ENCODE measurements at places on chromosomes 4 and X. TPM values are rescaled to one million over a fixed set of nuclear protein-coding genes. Genes with fewer than 3 reads are reported as not detected.

GRCh38 chr4:13516315-13516860 is 27.9 kb downstream of the NKX3-2 start:
- no peak for DNase-seq
- no peak overlapping the region for H3K4me3 ChIP-seq
- no peaks in the 10 kb centered on the region for H3K4me1 ChIP-seq
- H3K27me3 ChIP-seq, result peaks cover 59% of the 10 kb centered on the region
- no peaks in the 10 kb centered on the region for H3K36me3 ChIP-seq

GRCh38 chr4:48683784-48684666 is 96.1 kb downstream of the FRYL start:
- DNase-seq, result peak; percentile 31
- no peaks in the 10 kb centered on the region for H3K27me3 ChIP-seq
- no peaks in the 10 kb centered on the region for H3K36me3 ChIP-seq
- peaks cover 9% of the 10 kb centered on the region for H3K4me1 ChIP-seq
- no peak overlapping the region for H3K27ac ChIP-seq

DNA sequence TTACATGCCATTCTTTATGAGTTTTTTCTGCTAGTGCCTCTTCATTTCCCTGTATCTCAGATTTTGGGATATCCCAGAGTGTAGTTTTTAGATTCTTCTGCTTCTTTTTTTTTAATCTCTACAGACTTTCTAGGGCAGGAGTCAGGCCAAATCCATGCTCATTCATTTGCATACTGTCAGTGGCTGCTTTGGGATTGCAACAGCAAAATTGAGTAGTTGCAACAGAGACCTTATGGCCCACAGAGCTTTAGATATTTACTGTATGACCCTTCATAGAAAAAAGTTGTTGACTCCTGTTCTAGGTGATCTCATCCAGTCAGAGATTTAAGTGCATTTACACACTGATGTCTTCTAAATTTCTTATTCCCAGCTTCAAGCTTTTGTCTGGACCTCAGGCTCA is 35.3 kb downstream of the ARFIP1 start:
- no peak overlapping the region for H3K27ac ChIP-seq
- no peak overlapping the region for H3K4me3 ChIP-seq
- H3K36me3 ChIP-seq, result no peaks in the 10 kb centered on the region
- peaks cover 4% of the 10 kb centered on the region for H3K4me1 ChIP-seq
- no peak for DNase-seq
- no peaks in the 10 kb centered on the region for H3K27me3 ChIP-seq

DNA sequence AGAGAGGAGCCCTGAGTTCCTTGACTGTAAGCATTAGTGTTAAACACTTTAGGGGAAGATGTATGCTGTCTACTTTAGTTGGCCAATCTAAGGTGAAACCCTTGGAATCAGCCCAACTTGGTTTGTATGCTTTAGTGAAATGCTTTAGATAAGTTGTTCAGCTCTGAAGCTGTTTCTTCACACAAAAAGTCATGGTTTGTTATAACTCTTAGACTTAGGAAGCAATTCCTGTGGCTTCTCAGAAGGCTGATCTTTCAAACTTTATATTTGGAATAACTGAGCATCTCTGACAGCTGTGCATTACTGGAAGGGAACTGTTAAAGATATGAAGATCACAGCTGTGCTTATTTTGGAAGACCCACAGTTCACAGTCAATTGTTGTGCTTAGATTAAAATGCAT is 714.1 kb downstream of the FAT4 start:
- H3K27ac ChIP-seq, result no peak overlapping the region
- H3K27me3 ChIP-seq, result no peaks in the 10 kb centered on the region
- H3K4me3 ChIP-seq, result no peak overlapping the region
- DNase-seq, result no peak
- H3K4me1 ChIP-seq, result no peaks in the 10 kb centered on the region

GRCh38 chrX:116292183-116292582 is 121.6 kb downstream of the AGTR2 start:
- H3K27me3 ChIP-seq, result no peaks in the 10 kb centered on the region
- H3K4me3 ChIP-seq, result no peak overlapping the region
- H3K36me3 ChIP-seq, result no peaks in the 10 kb centered on the region
- no peak for DNase-seq
- H3K4me1 ChIP-seq, result no peaks in the 10 kb centered on the region

- no peaks in the 10 kb centered on the region for H3K4me1 ChIP-seq
- H3K4me3 ChIP-seq, result no peak overlapping the region
These were observed 107.3 kb upstream of the PRDX4 start for GRCh38 chrX:23559975-23560374.

GRCh38 chrX:134161162-134161561 is 75.8 kb upstream of the CCDC160 start:
- no peak overlapping the region for H3K27ac ChIP-seq
- no peaks in the 10 kb centered on the region for H3K4me1 ChIP-seq
- no peak overlapping the region for H3K4me3 ChIP-seq
- no peaks in the 10 kb centered on the region for H3K27me3 ChIP-seq

GRCh38 chr4:55258152-55258865 is 87.7 kb upstream of the SRD5A3 start:
- no peak overlapping the region for H3K4me3 ChIP-seq
- peak overlapping the region; percentile 1 for H3K27ac ChIP-seq
- H3K4me1 ChIP-seq, result peaks cover 13% of the 10 kb centered on the region
- H3K36me3 ChIP-seq, result no peaks in the 10 kb centered on the region
- no peaks in the 10 kb centered on the region for H3K27me3 ChIP-seq

- peak; percentile 66 for DNase-seq
- peak within 1 kb of the TSS; percentile 76 for H3K4me3 ChIP-seq
- peaks cover 2% of the 10 kb centered on the region for H3K27me3 ChIP-seq
- peaks cover 13% of the 10 kb centered on the region for H3K4me1 ChIP-seq
- no peaks in the 10 kb centered on the region for H3K36me3 ChIP-seq
- no peak within 1 kb of the TSS for H3K27ac ChIP-seq
These were observed at the start of gene CCSER1 for GRCh38 chr4:90127223-90127705. Gene CCSER1, plus strand, starts transcription at chr4:90127394.

- H3K4me3 ChIP-seq, result no peak overlapping the region
- DNase-seq, result peak; percentile 1
- H3K36me3 ChIP-seq, result no peaks in the 10 kb centered on the region
- H3K4me1 ChIP-seq, result no peaks in the 10 kb centered on the region
These were observed 369.7 kb upstream of the DIAPH2 start for GRCh38 chrX:96314985-96315384.

DNA sequence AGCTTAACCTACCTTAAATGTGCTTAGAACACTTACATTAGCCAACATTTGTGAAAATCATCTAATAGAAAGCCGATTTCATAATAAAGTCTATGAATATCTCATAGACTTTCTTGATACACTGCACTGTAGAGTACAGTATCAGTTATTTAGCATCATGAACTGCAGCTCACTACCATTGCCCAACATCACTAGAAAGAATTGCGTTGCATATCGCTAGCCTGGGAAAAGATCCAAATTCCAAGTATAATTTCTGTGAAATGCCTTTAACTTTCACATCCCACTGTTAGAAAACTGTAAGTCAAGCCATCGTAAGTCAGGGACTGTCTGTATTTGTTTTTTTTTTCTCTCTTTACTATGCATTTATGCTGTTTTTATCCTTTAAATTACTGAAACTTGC is 918.6 kb upstream of the PABPC4L start:
- no peak overlapping the region for H3K4me3 ChIP-seq
- no peaks in the 10 kb centered on the region for H3K27me3 ChIP-seq
- H3K36me3 ChIP-seq, result no peaks in the 10 kb centered on the region
- no peak overlapping the region for H3K27ac ChIP-seq

- peaks cover 2% of the 10 kb centered on the region for H3K27me3 ChIP-seq
- no peak for DNase-seq
- H3K4me1 ChIP-seq, result no peaks in the 10 kb centered on the region
- no peaks in the 10 kb centered on the region for H3K36me3 ChIP-seq
These were observed 37.4 kb downstream of the LARP7 start for GRCh38 chr4:112674376-112674775.

- H3K4me1 ChIP-seq, result no peaks in the 10 kb centered on the region
- no peak overlapping the region for H3K4me3 ChIP-seq
- no peak for DNase-seq
- no peaks in the 10 kb centered on the region for H3K36me3 ChIP-seq
- H3K27me3 ChIP-seq, result no peaks in the 10 kb centered on the region
These were observed 16.3 kb downstream of the BTK start for GRCh38 chrX:101369687-101370086.

DNA sequence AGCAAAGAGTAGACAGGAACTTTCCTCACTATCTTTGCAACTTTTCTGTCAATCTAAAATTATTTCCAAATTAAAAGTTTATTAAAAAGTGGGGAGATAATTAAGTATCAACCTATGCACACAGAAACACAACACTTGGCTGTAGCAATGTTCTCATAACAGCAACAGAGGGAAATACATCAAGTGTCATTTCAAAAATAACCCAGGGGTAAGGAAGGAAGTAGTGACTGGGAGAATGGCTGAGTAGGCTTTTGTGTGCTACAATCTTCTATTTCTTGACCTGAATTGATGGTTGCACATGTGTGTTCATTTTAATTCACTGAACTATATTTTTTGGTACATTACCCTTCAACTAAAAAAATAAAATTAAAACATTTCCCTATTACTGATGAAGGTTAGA is 67.5 kb downstream of the ABCG2 start:
- no peaks in the 10 kb centered on the region for H3K27me3 ChIP-seq
- DNase-seq, result peak; percentile 47
- no peak overlapping the region for H3K4me3 ChIP-seq
- no peaks in the 10 kb centered on the region for H3K36me3 ChIP-seq
- no peaks in the 10 kb centered on the region for H3K4me1 ChIP-seq

DNA sequence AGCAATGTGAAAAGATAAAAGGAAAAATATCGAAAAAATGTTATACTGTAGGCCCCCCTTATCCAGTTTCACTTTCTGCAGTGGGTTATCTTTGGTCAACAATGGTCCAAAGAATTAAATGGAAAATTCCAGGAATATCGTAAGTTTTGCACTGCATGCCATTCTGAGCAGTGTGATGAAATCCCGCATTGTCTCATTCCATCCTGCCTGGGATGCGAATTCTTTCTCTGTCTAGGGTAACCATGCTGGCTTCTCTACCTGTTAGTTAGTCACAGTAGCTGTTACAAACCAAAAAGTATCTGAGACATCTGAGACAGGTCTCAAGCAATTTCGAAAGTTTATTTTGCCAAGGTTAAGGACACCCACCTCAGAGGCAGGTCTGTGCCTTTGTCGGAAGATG is 170.3 kb downstream of the COX18 start:
- no peaks in the 10 kb centered on the region for H3K36me3 ChIP-seq
- H3K27ac ChIP-seq, result no peak overlapping the region
- H3K4me3 ChIP-seq, result no peak overlapping the region
- H3K27me3 ChIP-seq, result no peaks in the 10 kb centered on the region

GRCh38 chr4:48042979-48043461 is 26.4 kb downstream of the NIPAL1 start:
- no peak for DNase-seq
- no peak overlapping the region for H3K27ac ChIP-seq
- H3K27me3 ChIP-seq, result peaks cover 3% of the 10 kb centered on the region
- H3K4me1 ChIP-seq, result no peaks in the 10 kb centered on the region

GRCh38 chr4:185911556-185912064 is 99.6 kb upstream of the SORBS2 start:
- no peaks in the 10 kb centered on the region for H3K27me3 ChIP-seq
- H3K27ac ChIP-seq, result no peak overlapping the region
- DNase-seq, result peak; percentile 43
- no peak overlapping the region for H3K4me3 ChIP-seq
- no peaks in the 10 kb centered on the region for H3K4me1 ChIP-seq
- no peaks in the 10 kb centered on the region for H3K36me3 ChIP-seq

GRCh38 chrX:154748712-154749339 is 2.1 kb downstream of the GAB3 start:
- H3K4me3 ChIP-seq, result no peak overlapping the region
- H3K27me3 ChIP-seq, result no peaks in the 10 kb centered on the region
- H3K4me1 ChIP-seq, result peaks cover 6% of the 10 kb centered on the region
- no peaks in the 10 kb centered on the region for H3K36me3 ChIP-seq

GRCh38 chr4:26299254-26299882 is 21.4 kb upstream of the RBPJ start:
- no peaks in the 10 kb centered on the region for H3K27me3 ChIP-seq
- no peak overlapping the region for H3K4me3 ChIP-seq
- no peaks in the 10 kb centered on the region for H3K36me3 ChIP-seq
- DNase-seq, result no peak

- no peak overlapping the region for H3K27ac ChIP-seq
- DNase-seq, result no peak
- H3K4me1 ChIP-seq, result no peaks in the 10 kb centered on the region
These were observed 538 bp upstream of the CYTL1 start for GRCh38 chr4:5019796-5020195.

DNA sequence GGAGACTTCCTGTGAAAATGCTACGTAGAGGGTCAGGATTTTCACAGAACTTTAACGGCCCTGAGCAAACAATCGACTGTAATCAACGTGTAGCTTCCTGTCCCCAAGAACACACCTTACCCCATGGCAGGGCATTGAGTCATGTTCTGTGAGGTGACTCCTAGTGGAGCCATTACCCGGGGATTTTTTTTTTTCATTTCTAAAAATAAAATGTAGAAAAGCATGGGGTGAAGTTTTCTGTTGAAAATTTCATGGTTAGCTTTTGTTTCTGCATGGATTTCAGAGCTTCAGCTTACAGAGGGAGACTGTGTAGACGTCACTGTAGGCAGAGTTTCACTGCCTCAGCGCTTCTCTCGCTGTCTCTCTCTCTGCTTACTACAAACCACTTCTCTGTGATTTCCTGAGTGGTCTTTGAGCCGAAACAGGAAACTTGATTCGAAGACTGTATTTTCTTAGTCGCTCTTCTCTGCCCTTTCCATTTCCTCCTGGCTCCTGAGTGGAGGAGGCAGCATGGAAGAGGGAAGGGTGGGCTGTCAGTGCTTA is 111.7 kb downstream of the NFKB1 start:
- H3K36me3 ChIP-seq, result peaks cover 23% of the 10 kb centered on the region
- no peak overlapping the region for H3K4me3 ChIP-seq
- H3K27me3 ChIP-seq, result no peaks in the 10 kb centered on the region
- peak; percentile 56 for DNase-seq

GRCh38 chrX:38856670-38857265 is 55.5 kb downstream of the MID1IP1 start:
- no peaks in the 10 kb centered on the region for H3K27me3 ChIP-seq
- no peak overlapping the region for H3K4me3 ChIP-seq
- DNase-seq, result no peak
- H3K27ac ChIP-seq, result no peak overlapping the region

- peaks cover 4% of the 10 kb centered on the region for H3K36me3 ChIP-seq
- no peak overlapping the region for H3K4me3 ChIP-seq
- DNase-seq, result peak; percentile 97
These were observed 69.9 kb downstream of the CHIC2 start for GRCh38 chr4:53994382-53995102.

COX7B2 gene
- not detected for total RNA-seq

TGIF2LX gene
- not detected for total RNA-seq

TMPRSS11A gene
- total RNA-seq, result not detected

GPR82 gene
- not detected for total RNA-seq

ARHGEF38 gene
- total RNA-seq, result not detected

UGT2B11 gene
- total RNA-seq, result not detected

SAGE1 gene
- not detected for total RNA-seq

ATP1B4 gene
- total RNA-seq, result not detected

APLN gene
- total RNA-seq, result 466 TPM

CLDN2 gene
- total RNA-seq, result not detected

MAML3 gene
- total RNA-seq, result 20.1 TPM

GAGE2A gene
- not detected for total RNA-seq

MMRN1 gene
- total RNA-seq, result 414 TPM

GC gene
- total RNA-seq, result not detected

MAGEA2 gene
- not detected for total RNA-seq

CEP44 gene
- 8.2 TPM for total RNA-seq

MAOB gene
- total RNA-seq, result not detected

SCRG1 gene
- not detected for total RNA-seq

All from endothelial cell of umbilical vein (primary cell).